ENCODE measurements at places on chromosomes 2 and 18.

DNA sequence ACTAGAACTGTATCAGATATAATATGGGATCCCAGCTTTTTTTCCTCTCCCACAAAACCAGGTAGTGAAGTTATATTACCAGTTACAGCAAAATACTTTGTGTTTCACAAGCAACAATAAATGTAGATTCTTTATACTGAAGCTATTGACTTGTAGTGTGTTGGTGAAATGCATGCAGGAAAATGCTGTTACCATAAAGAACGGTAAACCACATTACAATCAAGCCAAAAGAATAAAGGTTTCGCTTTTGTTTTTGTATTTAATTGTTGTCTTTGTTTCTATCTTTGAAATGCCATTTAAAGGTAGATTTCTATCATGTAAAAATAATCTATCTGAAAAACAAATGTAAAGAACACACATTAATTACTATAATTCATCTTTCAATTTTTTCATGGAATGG, 77.7 kb upstream of the CSRNP3 start:
- DNase-seq, result no peak

- no peak for DNase-seq
Measured at GRCh38 chr2:146365041-146365440, 1479.8 kb upstream of the ACVR2A start.

- DNase-seq, result no peak
Measured at GRCh38 chr2:97718051-97718882, 4.9 kb downstream of the ZAP70 start.

- no peak for DNase-seq
Measured at GRCh38 chr2:138718405-138718804, 61.8 kb downstream of the NXPH2 start.

GRCh38 chr2:39981883-39982311, 202.8 kb upstream of the THUMPD2 start:
- DNase-seq, result no peak

DNA sequence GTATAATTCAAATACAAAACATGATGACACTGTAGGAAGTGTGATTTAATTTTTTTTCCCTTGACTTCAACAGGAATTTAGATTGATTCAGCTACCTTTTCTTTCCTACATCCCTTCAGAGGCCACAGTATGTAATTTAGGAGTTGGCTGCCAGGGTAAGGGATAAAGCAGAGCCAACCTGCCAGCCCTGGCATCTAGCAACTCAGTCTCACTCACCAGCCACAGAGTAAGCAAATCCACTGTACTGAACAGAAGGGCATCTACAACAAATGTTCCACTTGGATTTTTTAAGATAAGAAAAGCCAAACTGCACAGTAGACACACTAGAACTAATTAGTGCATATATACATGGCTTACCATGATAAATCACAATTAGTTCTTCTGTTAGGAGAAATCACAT, 54.3 kb upstream of the PEX13 start:
- no peak for DNase-seq

GRCh38 chr18:76133873-76134272, 361.2 kb downstream of the ZNF516 start:
- DNase-seq, result no peak

GRCh38 chr2:10989151-10989550, 77.4 kb downstream of the KCNF1 start:
- no peak for DNase-seq

DNA sequence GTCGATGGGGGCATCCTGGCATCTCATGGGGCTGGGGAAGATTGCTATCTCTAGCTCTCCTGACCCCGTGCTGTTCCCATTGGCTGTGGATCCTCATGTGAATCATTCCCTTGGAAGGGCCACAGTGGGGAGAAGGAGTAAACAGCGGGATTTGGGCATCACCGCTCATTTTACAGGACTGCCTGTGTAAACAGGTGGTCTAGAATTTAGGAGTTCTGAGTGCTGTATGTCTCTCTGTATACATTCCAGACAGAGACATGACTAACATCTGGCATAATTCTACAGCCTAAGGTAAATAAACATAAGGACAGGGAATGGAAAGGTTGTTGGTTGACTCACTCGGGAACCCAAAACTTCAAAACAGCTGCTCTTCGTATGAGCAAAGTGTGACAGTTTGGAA, 92.7 kb downstream of the COPS8 start:
- no peak for DNase-seq

GRCh38 chr2:3959372-3959771, 256.0 kb downstream of the DCDC2C start:
- DNase-seq, result no peak

GRCh38 chr2:104539649-104540048, 314.3 kb upstream of the POU3F3 start:
- no peak for DNase-seq

DNA sequence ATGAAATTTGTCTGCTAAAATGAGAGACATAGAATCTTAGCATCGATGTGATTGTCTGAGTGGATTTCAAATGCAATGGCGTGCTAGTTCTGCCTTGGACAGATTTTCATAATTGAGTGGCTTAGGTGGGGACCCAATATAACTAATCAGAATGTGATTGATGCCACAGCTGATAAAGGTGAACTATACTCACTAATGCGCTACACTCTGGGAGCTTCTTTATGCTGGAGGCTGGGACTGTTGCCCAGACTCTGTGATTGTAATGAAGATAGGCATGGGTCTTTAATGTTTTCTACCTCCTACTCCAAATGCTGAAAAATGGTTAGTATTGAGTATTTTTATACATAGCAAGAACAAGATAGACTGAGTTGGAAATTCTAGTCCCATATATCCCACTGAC, 339.5 kb upstream of the SLC39A10 start:
- no peak for DNase-seq

DNA sequence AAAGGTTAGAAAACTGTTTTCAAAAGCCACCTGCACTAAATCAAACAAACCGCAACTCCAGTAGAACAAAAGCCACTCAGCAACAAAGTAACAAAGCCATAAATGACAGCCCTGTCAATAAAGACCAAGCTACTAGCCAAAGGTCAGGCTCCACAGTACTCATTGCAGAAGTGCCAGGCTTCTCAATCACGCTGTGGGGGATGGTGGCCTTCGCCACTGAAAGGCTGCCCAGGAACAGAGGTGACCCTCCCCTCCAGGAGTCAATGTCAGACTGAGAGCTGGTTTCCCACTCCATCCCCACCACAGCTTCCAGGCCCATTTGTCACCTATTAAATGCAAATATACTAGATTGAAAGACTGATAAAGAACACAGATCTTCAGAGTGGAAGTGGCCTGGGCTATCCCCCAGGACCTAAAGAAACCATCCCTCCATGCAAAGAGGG, 5.9 kb downstream of the ATP8B1 start:
- no peak for DNase-seq

DNA sequence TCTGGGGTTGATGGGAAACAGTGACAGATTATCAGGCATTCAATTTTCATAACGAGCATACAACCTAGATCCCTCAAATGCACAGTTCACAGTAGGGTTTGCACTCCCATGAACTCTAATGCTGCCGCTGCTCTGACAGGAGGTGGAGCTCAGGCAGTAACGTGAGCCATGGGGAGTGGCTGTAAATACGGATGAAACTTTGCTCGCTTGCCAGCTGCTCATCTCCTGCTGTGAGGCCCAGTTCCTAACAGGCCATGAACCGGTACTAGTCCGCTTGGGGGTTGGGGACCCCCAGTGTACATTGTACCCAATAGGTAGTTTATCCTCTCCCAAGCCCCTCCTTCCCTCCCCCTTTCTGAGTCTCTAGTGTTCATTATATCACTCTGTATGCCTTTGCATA, 94.6 kb downstream of the PTH2R start:
- DNase-seq, result no peak

DNA sequence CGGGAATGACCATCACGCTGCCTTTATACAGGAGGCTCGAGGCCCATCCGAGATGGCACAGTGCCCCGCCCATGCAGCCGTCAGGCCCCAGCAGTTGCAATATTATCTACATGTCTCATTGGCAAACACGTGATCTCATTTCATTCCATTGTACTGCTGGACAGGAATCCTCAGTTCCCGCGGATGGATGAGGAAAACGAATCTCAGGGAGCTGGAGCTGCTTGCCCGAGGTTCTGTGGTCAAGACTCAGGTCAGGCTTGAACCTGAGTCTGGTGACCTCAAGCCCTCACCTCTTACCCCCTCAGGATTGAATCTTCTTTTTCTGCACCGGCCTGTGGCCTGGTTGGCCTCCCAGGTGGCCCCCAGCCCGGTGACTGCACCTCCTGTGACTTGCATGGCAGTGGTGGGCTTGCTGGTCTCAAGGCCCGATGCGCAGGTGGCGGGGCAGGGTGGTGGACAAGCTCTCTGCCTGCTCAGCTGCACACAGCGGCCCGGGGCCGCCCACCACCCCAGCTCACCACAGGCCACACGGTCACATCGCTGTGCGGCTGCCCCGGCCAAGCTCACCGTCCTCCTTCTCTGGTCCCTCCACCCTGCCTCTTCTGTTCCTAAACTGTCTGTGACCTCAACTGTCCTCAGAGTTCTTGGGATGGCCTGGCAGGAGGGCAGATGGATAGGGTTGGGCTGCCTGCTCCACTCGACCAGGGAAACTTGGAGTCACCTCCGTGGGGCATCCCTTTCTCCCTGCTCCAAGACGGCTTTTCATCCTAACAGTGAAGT, 52.0 kb upstream of the HS6ST1 start:
- DNase-seq, result no peak

- no peak for DNase-seq
Measured at GRCh38 chr2:75494137-75494769, 66.5 kb downstream of the EVA1A start.

DNA sequence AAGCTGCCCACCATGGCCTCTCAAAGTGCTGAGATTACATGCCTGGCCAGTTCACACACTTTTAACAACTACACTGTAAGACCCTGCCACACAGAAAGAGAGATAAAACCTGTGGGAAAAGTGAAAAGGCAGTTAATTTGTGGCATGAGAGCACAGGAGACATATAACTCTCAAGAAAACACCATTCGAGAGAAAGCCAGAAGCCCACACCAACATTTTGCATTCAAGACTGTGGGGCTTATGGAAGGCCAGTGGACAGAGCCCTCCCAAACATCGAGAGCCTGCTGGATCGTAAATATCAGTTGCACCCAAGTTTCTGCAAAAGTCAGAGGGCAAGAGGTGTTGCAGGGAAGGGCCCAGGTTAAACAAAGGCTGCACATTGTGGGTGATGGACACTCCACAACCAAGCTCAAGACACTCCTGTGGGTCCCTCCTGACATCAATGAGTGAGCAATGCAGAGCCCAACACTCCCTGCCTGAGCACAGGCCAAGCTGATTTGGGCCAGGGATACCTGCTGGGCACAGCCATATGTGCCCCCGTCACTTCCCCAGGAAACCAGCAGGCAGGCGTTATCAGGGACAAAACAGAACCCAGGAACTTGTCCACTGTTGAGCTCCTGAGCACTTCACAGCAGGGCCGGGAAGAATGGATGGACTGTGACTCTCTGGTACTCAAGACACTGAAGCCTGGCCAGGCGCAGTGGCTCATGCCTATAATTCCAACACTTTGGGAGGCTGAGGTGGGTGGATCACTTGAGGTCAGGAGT, 114.4 kb downstream of the ZFP36L2 start:
- no peak for DNase-seq

DNA sequence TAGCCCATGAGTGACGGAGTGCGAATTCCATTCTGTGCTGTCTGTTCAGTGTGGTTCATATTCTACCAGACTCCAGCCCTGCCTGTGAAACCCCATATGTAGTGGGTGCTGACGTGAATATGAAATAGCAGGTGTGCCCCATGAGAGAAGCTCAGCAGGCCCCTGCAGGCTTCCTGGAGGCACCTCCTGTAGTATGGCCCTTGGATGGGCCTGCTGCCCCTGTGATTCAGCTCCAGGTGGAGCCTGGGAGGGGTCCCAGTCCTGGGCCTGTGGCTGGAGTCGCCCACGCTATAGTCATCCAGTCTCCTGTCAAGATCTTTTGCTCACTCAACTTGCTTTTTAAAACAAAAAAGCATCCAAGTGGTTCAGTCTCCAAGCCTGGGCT, 125.5 kb downstream of the GLI2 start:
- DNase-seq, result no peak

- DNase-seq, result no peak
Measured at GRCh38 chr2:72887740-72888437, 681 bp downstream of the SPR start.

DNA sequence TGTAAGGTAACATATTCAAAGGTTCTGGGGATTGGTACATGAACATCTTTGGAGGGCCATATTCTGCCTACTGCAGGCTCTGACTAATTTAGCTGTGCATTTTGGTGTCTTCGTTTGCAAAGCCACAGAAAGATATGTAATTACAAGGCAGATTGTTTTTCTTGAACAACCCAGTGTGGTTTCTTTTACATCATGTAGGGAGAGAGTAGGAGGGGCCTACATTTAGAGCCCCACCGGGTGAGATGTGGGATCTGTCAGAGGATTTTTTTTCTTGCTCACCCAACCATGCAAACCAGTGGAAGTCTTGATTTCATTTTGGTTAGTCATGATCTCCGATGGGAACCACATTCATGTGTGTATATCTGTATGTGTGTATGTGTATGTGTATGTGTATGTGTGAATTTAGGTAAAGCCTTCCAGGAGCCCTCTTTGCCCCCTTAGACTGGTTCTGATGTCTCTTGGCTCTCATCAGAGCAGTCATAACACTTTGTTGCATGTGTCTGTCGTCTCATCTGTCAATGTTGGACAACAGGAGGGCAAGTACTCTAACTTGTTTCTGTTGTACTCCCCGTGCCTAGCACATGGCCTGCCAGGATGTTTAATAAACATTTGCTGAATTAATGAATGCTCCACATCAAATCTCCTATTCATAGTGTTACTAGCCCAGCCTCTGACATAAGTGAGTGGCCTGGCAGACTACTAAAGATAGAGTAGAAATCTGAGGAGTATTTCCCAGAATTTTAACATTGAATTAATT, 239.9 kb downstream of the MTX2 start:
- no peak for DNase-seq

- DNase-seq, result no peak
Measured at GRCh38 chr2:105546628-105546974, 147.8 kb upstream of the FHL2 start.

GRCh38 chr18:32468147-32468845, 2.4 kb downstream of the GAREM1 start:
- no peak for DNase-seq

GRCh38 chr2:218470448-218470847, 51.5 kb downstream of the VIL1 start:
- no peak for DNase-seq

GRCh38 chr2:201128933-201129505, 13.1 kb downstream of the CFLAR start:
- DNase-seq, result no peak

DNA sequence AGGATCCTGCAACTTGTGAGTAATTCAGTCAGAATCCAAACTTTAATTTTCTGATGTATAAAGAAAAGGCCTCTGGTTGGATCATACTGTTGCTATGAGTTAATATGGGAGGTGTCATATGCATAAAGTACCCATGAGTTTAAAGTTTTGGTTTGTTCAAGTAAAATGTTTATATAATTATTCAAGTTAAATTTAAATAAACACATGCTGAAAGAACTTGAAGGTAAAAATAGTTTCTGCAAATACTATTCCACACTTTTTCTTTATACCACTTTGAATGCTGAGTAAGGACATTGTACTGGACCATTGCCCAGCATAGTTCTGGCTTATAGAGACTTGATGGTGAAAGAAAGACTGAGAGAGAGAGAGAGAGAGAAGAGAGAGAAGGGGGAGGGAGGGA, 30.7 kb downstream of the PKP4 start:
- DNase-seq, result no peak

Measured in cortex of kidney (tissue), 1 donor.